Brain microvascular endothelial cell (primary cell): ENCODE measurements at places on chromosomes 6 and 20.

GRCh38 chr6:138577151-138577915 is 78.0 kb upstream of the NHSL1 start:
- DNase-seq = no peak

- no peak for DNase-seq
Observed at GRCh38 chr6:158569036-158569435, 9.1 kb downstream of the TMEM181 start.

DNA sequence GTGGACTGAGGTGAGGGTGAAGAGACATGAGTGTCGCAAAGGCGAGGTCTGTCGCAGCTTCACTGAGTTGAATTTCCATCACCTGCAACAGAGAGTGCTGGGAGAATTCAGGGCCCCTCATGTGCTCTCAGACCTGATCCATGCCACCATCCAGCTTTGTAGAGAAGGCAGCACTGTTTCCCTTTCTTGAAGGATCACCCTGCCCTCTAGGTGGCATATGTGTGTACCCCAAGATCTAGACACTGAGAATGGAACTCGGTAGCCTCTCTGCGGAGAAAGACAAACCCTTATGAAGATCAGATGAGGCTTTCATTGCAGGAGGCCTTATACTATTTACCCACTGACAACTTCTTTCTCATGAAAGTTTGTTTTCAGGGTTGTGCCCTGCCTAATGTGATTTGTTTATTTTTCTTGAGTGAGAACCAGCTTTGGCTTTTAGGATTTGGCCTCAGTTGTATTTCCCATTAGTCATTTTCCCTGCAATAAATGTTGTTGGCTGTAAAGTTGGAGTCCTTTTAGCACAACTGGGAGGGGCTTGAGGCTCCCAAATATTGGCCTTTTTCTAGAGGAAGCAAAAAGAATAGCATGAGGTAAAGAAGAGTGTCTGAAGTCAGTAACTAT is 811.3 kb downstream of the DHX35 start:
- no peak for DNase-seq

- DNase-seq = no peak
Observed at GRCh38 chr6:14852375-14852774, 393.5 kb upstream of the JARID2 start.

DNA sequence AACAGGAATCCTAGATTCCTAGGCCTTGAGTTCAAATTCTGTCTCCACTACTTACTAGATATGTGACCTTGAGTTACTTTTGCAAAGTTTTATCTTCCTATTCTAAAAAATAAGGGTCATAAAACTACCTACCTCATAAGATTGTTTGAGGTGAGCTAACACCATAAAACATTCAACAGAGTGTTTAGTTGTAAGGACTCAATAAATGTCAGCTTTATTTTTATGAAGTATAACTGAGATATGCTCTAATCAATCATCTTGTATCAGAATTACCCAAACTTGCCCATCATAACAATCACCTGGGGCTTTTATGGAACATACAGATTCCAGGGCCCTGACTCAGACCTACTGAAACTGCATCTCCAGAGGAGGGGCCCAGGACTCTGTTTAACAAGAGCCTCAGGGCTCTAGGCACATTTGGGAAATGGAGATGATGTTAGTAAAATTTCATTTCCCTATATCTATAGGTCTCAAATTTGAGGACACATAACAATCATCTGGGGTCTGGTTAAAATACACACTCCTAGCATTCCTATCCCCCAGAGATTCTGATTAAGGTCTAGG is 35.5 kb upstream of the MRAP2 start:
- DNase-seq = no peak

DNA sequence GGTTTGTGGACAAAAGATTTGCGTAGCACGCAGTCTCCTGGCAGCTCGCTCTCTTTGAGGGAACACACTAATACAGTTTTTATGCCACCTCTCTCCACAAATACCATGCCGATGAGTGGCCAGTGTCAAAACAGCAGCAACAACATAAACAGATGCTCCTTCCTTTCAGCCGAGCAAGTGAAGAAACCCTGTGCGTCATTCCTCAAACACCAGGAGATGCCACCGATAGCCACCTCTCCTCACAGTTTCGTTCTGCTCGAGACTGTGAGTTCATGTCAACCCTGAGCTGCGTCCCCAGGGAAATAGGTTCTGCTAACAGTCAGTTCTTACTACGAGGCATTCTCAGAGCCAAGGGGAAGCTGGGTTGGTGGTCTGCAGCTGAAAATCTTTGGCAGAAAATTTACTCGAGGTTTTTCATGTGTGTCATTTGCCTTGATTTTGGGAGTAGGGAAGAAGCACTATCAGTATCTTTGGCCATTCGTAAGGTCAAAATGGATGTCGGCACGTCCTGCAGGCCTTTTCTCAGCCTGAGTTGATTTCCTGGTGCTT is 59.9 kb downstream of the EYA2 start:
- DNase-seq = peak; percentile 98

GRCh38 chr20:51423810-51424209 is 118.7 kb downstream of the NFATC2 start:
- no peak for DNase-seq

DNA sequence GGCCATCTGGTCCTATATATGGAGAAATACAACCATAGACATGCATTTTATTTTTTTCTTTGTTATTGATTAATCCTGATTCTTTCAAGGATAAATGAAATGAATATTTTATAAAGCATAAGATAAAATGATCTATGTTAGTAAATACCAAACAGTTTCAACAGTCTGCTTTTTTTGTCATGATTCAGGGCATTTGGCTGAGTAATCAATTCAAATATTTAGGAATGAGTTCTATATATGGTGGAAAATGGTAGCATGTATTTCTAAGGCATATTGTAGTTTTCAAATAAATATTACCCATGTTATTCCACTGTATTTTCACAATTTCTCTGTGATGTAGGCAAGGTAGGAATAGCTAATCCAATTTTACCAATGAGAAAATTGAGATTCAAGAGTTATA is 287.5 kb upstream of the FKBP1C start:
- DNase-seq = no peak

DNA sequence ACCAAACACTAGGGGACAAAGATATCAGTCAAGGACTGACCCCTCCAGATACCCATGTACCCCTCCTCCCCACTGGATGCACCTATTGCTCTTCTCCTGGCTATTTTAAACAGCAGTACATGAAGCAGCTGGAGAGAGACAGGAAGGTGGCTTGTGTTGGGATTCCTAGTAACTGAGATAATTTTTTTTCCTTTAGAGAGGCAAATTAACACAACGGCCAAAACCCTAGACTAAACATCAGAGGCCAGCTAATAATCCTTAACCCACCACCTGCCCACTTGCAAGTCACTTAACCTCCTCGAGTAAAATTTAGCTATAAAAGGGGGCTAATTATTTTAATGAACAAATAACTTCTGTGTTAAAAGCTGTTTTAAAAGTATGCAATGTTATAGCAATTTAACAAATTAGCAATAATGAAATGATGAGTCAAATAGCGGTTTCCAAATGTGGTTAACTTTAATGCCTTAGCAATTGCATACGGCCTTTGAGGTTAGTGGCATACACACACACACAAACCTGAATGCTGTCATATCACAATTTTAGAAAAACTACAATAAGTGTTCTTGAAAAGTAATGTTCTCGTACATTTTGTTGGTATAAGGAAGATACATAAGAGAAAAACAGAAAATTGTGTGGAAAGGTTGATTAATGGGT is 151.7 kb downstream of the FRK start:
- no peak for DNase-seq

DNA sequence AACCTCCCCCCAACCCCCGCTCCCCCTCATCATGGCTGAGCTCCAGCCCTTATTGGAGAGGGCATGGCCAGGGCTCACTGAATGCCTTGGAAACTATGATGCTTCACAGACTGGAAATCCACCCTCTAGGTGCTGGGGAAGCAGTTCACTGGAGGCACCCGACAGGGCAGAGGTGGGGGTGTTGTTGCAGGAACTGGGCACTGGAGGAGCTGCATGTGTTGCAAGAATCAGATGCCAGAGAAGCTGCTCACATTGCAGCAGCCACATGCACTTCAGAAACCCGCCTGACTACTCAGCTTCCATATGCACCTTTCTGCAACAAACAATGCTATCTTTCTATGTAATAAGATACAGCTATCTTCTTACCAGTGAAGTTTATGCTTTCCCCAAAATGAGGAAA is 7.9 kb upstream of the TBPL1 start:
- DNase-seq = no peak

DNA sequence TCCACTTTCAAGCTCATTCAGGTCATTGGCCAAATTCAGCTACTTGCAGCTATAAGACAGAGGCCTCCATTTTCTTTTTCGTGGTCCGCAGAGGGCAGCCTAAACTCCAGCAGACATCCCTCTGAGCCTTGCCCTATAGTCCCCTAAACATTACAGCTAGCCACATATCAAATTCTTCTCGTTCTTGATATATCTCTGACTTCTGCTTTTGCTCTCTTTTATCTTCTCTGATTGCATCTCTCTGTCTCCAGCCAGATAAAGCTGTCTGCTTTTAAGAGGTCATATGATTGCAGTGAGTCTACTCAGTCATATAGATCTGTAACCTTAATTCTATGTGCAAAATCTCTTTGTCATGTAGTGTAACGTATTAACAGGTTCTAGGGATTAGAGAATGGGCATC is 358.4 kb upstream of the RGS17 start:
- no peak for DNase-seq

DNA sequence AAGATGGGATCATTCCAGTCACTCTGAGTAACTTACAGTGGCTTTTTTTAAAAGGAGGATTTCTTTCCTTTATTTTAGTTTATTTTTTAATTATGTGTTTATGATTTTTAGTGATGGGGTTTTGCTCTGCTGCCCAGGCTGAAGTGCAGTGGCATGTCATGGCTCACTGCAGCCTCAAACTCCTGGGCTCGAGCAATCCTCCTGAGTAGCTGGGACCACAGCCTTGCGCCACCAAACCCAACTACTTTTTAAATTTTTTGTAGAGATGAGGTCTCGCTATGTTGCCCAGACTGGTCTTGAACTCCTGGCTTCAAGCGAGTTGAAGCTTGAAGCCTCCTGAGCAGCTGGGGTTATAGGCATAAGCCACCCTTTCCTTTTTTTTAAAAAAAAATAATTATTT is 31.8 kb upstream of the PHACTR3 start:
- no peak for DNase-seq

DNA sequence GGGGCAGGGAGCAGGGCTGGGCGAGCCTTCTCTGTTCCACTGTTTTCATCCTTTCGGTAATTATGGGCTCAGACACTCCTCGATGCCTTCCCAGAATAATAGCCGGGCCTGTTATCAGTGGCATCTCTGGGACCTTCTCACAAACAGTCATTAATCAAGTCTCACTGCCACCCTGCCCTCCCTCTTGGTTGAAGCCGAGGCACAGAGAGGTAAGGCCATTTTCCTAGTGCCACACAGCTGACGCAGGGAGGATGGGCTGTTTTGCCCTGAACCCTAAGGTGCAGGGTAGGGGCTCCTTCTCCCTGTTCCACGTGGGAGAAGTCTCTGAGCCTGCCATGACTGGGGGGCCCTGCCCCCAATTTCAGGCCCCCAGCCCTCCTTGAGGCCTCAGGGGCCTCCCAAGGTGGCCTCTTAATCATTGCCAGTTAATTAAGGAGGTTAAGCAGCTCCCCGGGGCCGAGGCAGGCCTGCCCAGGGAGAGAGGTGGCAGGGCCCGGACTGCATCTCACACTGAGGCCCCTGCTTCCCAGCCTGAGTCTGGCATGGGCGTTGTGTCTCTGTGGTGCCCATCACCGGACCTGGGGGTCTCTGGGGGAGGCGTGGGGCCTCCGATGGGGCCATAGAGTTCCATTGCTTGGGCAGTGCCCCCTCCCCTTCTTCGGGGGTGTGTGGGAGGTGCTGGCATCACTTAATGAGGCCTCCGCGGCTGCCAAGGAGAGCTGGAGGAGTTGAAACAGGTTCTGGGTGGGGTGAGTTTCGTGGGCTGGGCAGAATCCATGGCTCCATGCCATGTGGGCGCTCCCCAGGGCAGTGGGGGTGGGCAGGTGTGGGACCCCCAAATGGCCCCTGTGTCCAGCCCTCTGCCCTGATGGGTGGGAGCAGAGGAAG is 42.9 kb downstream of the CEBPB start:
- no peak for DNase-seq

DNA sequence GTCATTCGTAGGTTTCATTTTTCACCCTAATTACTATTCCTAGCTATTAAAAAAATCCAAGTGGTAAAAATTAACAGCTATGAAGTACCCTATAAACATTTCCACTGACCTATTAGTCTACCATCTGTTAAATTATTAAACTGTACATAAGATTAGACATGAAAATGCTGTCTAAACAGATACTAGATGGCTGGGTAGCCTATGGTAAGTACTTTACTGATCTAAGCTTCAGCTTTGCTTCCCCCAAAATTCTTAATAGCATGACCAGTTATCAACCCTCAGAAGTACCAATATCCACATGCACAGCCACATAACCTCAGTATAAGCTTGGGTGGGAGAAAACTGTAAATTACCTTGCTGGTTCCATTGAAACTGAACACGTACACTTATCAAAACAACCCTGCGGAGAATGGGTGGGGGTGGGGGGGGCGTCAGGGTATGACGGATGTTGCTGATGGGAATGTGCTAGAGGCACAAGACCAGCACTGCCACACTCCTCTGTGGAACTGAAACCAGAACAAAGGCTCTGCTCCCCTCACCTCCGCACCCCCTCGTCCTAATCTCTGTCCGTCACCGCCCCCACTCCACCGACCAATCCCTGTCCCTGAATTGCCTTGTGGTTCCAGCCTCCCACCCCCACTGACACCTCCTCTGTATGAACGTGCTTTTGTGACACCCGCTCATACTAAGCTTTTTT is 45.3 kb downstream of the B4GALT5 start:
- DNase-seq = no peak

GRCh38 chr6:87944541-87944954 is 103.1 kb upstream of the SPACA1 start:
- DNase-seq = peak; percentile 74

GRCh38 chr6:138454981-138455706 is 44.1 kb downstream of the NHSL1 start:
- DNase-seq = no peak

DNA sequence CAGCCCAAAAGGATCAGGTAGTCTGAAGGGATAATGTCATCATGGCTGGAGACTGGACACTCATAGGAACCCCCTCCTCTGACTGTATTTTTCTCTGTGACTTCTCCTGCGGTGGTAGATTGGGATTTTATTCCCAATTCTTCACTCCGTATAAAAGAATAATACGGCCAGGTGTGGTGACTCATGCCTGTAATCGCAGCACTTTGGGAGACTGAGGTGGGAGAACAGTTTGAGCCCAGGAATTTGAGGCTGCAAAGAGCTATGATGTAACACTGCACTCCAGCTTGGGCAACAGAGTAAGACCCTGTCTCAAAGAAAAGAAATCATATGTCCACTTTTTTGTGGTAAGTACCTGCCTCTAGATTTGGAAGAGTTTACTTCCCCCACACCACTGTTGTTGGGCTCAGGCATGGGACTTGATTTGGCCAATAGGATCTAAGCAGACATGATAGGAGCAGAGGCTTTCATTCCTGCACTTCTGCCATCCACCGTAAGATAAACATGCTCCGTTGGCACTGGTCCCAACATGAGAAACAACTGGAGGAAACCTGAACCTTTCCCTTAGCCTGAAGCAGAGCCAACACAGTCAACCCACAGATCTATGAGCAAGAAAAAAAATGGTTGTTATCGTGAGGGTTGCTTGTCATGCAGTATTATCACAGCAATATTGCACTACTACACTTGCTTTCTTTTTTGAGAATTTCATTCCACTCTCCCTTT is 82.0 kb downstream of the JPH2 start:
- DNase-seq = peak; percentile 39

GRCh38 chr6:70763754-70764510 is 96.2 kb downstream of the SMAP1 start:
- DNase-seq = peak; percentile 7
